ENCODE measurements at places on chromosomes 2 and 18.

- H3K4me3 ChIP-seq: no peak overlapping the region
- no peak overlapping the region for H3K27ac ChIP-seq
- peaks cover 8% of the 10 kb centered on the region for H3K4me1 ChIP-seq
- no peaks in the 10 kb centered on the region for H3K36me3 ChIP-seq
Measured at GRCh38 chr2:12335131-12335530, 381.6 kb upstream of the TRIB2 start.

DNA sequence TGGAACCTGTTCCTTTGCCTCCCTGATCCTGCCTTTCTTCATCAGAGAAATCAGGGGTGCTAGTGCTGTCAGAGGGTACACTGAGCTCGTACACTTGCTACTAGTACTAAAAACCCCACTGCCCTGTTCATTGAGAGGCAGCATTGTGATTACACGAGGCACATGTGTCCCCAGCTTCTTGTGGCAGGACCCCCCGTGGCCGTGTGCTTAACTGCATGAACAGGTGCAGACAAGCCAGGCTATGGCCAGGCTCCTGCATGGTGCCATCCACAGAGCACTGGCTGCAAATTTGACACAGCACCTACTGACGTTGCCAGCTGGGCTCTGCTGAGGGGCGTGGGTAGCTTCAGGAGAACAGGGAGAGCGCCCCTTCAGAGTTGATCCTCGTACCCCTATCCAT lies 248.4 kb downstream of the GLI2 start:
- no peaks in the 10 kb centered on the region for H3K27me3 ChIP-seq
- no peaks in the 10 kb centered on the region for H3K4me1 ChIP-seq
- no peak for DNase-seq
- H3K27ac ChIP-seq: no peak overlapping the region

GRCh38 chr18:70195014-70195614 lies 10.4 kb downstream of the RTTN start:
- no peak overlapping the region for H3K27ac ChIP-seq
- H3K36me3 ChIP-seq: peaks cover 41% of the 10 kb centered on the region
- DNase-seq: no peak
- H3K4me3 ChIP-seq: no peak overlapping the region

DNA sequence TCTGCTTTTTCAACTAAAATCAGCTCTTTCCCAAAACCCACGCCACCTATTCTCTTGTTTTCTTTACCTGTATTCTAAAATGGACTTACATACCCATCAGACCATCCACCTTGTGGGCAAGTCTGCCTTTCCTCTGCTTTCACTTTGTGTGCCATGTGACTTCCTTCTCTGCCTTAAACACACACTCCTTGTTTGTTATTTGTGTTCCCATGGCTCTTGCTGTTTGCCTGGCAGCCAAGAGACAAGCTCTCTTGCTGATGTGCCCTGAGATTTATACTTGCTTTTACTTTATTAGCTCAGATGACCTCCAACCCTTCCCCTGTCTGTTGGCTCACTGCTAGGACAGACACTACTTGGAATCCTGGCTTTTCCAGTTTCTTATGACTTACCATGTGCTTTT lies 309.7 kb upstream of the LRRTM4 start:
- H3K27ac ChIP-seq: no peak overlapping the region
- H3K27me3 ChIP-seq: no peaks in the 10 kb centered on the region
- no peaks in the 10 kb centered on the region for H3K36me3 ChIP-seq
- no peak for DNase-seq
- H3K4me1 ChIP-seq: no peaks in the 10 kb centered on the region

GRCh38 chr2:176136374-176137251 lies 7.1 kb downstream of the HOXD8 start:
- peaks cover 98% of the 10 kb centered on the region for H3K27me3 ChIP-seq
- peak; percentile 74 for DNase-seq
- peak overlapping the region; percentile 50 for H3K27ac ChIP-seq
- H3K4me3 ChIP-seq: peak overlapping the region; percentile 79
- H3K4me1 ChIP-seq: peaks cover 3% of the 10 kb centered on the region

Data from endodermal cell (in vitro differentiated cells).